ENCODE measurements at places on chromosomes 13 and 19.

GRCh38 chr19:18286973-18287635, 5.7 kb upstream of the JUND start:
- DNase-seq: no peak

DNA sequence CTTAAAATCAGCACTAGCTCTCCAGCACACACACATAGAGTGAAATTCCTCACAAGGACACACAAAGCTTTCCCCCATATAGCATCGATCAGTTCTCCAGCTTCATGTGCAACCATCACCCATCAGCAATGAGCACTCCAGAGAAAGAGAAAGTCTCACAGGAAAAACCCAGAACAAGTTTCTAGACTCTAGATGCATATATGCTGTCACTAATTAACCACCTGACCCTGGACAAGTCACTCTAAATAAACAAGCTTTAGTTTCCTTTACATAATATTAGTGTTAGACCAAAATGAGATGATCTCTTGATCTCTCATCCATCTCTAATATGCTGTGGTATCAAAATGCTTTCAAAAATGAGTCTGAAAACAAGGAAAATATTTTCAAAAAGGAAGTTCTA, 81.2 kb downstream of the TBC1D4 start:
- DNase-seq: no peak

- DNase-seq: no peak
Observed at GRCh38 chr13:112842931-112843391, 126.1 kb upstream of the MCF2L start.

DNA sequence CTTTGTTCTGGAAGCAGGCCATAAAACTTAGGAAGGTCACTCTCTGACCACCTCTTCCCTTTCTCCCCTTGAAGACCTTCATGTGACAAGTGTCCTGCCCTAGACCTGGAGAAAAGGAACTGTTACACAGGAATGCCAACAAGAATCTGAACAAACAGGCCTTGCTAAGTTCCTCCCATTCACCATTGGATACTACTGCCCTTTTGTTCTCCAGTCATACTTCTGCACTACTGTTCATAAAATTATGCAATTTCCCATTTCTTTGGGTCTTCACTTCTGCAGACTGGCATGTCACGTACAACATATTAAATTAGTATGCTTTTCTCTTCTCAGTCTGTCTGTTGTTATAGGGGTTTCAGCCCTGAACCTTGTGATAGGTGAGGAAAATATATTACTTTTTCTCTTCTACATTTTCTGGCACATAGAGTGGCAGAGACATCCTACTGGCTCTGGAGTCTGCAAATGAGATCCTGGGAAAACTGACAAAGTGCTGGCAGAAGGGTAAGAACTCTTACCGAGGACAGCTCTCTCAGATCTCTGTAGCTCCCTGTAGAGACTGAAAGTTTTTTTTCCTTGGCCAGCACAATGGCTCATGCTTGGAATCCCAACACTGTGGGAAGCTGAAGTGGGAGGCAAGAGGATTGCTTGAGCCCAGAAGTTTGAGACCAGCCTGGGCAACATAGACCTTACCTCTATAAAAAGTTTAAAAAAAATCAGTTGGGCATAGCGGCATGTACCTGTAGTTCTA, 87.6 kb upstream of the SPRY2 start:
- no peak for DNase-seq

DNA sequence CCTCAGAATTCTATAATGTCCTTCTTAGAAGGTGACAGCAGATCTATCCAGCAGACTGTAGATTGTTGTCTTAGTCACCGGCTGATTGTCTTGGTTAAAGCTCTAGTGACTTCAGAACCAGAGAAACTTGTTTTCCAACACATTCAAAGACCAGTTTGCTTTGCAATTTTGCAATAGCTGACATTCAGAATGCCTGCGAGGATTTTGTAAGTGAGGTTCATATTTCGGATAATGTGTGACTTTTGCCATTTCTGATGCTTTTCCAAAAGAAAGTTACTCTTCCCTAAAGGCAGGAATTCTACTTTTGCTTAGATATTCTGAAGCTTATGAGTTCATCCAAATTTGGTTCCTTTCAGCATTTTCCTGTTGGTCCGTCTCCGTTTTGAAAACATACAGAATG, 13.2 kb downstream of the SPINT2 start:
- no peak for DNase-seq

DNA sequence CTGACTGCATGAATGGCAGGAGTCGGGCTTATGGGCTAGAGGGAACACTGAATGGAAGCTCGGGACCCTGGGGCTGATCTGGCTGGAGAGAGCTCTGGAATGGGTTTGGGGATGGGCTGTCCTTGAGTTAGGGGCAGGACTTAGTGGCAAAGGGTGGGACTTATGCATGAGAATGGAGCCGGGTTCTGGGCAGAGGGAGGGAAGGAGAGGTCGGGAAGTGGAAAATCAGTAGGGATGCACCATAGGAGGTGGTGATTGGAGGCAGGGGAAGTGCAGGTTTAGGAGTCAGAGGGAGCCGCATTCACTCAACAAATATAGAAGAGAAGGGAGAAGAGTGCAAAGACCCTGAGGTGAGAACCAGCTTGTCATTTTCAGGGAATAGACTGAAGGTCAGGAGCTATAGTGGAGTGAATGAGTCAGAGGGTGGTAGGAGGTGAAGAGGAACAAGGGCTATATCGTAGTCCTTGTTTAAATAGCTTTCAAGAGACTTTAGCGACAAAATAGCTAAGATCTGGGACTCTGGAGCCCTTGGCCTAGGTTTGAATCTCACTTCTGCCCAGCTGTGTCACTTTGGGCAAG, 748 bp downstream of the RAB4B start:
- DNase-seq: no peak

GRCh38 chr19:50418176-50419021, at the start of gene SPIB:
TSS of gene SPIB (plus strand) at chr19:50418938. CDS start at chr19:50418963, 25 bp downstream.
- no peak for DNase-seq

DNA sequence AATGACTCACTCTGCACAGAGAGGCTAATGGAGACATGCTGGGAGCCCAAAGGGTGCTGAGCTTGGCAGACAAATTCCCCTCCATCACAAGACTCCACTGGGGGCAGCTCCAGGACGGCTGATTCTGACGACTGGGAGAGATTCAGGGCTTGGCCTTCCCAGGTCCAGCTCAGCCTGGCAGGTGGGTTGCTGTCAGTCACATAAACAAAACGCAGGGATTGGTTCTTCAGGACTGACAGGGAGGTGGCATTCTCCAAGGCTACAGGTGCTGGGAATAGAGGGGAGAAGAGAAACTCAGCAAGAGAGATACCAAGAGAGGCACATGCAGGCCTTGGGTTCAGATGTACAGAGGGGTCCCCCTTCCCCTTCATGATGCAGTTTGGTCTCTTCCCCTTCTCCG, 10.7 kb upstream of the ZNF175 start:
- DNase-seq: no peak

DNA sequence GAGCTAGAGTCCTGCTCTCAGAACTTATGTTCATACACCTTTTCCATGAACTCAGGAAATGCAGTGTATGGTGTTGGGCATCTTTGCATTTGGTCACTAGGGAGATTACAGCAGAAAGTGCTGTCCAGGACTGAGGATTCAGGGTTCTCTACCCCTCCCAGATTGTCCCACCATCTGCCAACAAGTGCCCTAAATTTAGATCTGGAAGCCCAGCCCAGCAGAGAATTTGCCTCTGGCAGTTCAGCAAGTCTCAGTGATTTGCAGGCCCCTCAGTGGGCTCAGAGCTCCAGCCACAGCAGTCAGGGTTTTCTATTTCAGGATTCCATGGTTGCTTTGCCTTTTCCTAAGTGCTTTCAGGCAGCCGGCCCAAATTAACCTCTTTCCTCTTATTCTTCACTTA, 23.4 kb downstream of the CNFN start:
- DNase-seq: no peak

- DNase-seq: peak; percentile 77
Observed at GRCh38 chr19:44752816-44753625, 4.5 kb downstream of the BCL3 start.

GRCh38 chr19:18605546-18606280, 886 bp downstream of the CRLF1 start:
- no peak for DNase-seq
